Type B pancreatic cell (in vitro differentiated cells): ENCODE measurements at places on chromosomes 13 and 19.

DNA sequence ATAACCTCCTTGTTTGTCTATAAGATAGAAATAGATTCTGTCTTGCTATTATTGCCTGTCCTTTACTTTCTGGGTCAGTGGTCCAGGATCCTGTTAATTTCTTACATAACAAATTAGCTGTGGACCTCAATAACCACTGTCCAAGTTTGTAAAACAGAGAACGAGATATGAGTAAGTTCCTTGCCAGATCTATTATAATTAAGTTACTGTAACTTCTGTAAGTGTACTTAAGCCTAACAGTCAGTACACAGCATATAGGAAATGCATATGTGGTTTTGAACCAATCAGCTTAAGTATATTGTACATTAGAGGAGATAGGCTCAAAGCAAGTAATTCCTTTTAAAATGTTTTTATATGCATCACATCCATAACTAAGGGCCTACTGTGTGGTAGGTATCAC, 34.9 kb downstream of the HTR2A start:
- no peak for DNase-seq

DNA sequence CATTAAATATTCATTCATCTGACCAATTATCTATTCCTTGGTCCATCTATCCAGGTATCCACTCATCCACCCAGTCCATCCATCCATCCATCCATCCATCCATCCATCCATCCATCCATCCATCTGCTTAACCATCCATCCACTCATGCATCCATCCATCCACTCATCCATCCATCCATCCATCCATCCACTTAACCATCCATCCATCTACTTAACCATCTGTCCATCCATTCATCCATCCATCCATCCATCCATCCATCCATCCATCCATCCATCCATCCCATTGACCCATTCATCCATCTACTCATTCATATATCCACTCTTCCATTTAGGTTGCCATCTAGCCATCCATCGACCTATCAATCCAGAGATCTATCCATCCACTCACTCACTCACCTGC, 11.4 kb downstream of the MYBPC2 start:
- DNase-seq, result no peak

GRCh38 chr13:80462037-80462436, 121.1 kb upstream of the SPRY2 start:
- DNase-seq, result no peak

DNA sequence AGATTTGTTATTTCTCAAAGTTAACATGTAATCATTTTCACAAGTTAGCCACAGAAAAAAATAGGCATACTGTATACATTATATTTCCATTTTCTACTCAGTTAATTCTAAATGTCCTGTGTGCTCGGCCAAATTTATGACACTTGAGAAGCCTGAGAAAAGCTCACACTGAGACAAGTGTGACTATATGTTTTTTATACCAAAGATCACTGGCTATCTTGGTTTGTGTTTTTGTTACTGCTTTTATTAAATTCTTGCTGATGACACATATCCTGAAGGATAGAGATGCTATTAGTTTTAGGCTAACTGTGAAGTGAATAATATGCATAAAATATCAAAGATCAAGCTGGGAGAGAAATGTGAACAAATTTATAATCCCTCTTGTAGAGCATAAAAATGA, 49.3 kb upstream of the IL17D start:
- no peak for DNase-seq

DNA sequence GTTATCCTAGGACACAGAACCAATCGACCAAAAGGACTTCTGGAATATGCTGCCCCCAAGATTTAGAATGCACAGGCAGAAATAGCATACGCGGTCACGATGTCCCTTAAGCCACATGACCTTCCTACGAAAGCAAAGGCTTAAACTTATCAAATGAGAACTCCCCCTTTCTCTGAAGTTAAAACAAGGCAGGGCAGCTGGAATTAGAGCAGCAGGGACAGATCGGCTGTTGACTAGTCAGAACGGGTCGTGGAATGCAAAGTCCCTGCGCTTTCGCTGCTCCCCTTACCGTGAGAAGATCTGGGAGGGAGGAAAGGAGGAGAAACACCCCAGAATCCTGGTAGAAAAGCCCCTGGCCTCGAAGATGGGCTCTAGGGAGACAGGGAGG, 799 bp upstream of the USPL1 start:
- DNase-seq, result no peak

DNA sequence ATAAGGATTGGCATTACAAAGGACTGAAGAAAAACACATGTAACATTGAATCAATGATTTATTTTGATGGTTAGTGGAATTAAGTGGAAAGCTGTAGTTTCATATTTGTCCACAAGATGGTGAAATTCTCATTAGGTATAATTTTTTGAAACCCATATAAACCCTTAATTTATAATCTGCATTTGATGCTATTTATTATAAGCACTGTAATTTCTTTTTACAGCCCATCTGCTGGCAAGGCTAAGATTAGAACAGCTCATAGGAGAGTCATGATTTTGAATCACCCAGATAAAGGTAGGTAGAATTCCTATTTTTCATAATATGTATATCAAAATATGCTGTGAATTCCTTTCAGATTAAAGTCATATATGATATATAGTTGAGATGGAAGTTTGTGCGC, 62.2 kb downstream of the DNAJC15 start:
- no peak for DNase-seq

- no peak for DNase-seq
These were observed 839 bp downstream of the COG6 start for GRCh38 chr13:39656325-39656677.

- DNase-seq, result no peak
These were observed 27.0 kb upstream of the OXGR1 start for GRCh38 chr13:97021241-97021640.

DNA sequence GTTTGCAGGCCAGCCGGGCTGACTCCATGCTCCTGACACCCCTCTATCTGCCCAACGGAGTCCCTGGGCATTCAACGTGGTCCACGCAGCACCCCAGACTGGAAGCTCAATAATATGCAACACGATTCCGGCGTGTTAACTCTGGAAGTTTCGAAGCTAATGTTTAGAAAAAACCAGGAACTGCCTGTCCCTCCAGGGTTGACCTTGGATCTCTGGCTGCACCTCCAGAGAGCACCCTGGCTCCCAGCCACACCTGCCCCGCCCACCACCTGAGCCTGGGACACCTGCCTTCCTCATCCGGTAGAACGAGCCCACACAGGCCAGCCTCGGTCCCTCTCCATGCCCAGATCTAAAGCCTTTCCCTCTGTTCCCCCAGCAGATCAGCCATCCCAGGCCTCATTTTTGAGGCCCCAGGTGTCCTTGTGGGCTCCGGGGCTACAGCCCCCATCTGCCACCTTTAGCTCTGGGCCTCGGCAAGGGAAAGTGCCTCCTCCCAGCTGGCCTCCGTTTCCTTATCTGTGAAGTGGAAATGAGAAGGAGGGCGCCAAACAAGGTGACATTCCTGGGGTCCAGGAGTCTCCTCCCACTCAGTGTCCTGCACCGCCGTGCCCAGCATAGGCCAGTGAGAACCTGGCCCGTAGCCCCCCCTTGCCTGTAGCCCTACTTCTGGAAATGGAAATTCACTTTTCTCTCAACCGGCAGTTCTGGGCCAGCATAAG, 38.7 kb downstream of the KLF2 start:
- DNase-seq, result no peak

DNA sequence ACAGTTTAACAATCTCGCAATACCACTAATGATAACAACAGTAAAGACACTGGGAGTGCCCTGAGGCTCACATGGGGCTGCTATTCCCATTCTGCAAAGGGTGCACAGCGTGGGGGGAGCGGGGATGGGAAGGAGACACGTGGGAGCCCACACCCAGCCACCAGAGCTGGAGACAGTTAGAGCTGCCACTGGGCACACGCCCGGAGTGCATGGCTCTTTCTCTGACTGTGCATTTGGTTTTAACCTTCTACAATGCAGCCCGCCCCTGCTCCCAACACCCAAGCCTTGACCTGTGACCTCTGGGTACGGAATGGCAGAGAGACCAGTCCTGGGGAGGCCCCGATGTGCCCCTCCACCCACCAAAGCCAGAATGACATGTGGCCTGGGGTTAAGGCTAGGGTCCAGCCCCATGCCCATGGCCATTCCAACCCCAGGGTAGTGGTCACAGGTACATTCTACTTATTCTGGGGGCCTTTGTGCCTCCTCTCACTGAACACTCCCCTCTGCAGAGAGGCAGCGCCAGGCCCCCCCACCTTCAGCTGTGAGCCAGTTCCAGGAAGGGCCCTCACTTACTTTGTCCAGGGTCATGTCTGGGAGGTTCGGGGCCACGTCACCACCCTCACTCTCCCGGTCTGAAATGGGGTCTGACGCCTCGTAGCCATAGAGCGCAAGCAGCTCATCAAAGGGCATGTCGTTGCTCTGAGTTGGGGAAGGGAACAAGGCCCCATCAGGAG, 17.1 kb downstream of the MIER2 start:
- DNase-seq, result no peak

DNA sequence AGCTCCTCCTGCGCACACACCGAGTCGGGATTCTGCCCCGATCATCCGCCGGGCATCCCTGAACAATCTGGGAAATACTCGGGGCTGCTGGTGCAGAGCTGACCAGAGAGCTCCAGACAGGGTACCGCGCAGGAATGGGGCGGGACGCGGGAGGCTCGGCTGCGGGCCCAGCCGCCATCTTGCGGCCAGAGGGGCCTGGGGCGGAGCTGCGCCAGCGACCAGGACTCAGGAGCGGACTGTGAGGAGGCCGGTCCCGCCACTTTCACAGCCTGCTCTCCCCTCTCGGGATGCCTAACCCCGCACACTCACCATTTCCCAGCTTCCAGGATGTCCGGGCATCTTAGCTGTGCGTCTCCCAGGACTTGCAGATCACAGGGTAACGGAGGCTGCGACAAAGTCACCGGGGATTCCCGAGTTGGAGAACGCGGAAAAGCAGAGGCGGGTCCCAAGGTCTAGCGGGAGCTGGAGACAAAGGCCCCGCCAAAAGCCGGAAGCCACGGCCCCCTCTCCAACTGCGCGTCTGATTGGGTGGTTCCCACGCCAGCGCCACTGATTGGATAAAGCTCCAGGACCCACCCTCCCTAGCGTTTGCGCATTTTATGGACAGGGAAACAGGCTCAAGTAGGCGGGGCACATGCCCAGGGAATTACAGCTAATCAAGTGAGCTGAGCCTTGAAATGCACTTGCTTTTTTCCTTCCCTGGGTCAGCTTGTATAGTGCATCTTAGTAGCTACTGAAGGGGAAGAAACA, 15.8 kb upstream of the ZNF43 start:
- peak; percentile 96 for DNase-seq

DNA sequence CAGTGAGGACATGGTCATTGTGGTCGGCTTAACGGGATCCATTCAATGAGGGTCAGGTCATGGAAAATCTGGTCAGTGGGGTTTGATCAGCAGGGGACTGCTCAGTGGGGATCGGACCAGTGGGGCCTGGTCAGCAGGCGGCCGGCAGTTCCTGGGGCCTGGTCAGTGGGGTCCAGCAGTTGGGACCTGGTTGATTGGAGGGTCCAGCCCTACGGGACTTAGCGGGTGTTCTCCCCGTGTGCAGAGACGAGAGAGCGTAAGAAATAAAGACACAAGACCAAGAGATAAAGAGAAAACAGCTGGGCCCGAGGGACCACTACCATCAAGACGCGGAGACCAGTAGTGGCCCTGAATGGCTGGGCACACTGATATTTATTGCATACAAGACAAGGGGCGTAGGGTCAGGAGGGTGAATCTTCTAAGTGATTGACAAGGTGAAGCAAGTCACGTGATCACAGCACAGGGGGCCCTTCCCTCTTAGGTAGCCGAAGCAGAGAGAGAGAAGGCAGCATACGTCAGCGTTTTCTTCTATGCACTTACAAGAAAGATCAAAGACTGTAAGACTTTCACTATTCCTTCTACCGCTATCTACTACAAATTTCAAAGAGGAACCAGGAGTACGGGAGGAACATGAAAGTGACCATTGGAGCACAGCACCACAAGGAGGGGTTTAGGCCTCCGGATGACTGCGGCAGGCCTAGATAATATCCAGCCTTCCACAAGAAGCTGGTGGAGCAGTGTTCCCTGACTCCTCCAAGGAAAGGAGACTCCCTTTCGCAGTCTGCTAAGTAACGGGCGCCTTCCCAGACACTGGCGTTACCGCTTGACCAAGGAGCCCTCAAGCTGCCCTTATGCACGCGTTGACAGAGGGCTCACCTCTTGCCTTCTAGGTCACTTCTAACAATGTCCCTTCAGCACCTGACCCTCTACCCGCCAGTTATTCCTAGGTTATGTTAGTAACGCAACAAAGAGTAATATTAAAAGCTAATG, 62.1 kb upstream of the TPM4 start:
- DNase-seq, result no peak

GRCh38 chr13:47426126-47426849, 529.4 kb upstream of the HTR2A start:
- DNase-seq, result no peak

DNA sequence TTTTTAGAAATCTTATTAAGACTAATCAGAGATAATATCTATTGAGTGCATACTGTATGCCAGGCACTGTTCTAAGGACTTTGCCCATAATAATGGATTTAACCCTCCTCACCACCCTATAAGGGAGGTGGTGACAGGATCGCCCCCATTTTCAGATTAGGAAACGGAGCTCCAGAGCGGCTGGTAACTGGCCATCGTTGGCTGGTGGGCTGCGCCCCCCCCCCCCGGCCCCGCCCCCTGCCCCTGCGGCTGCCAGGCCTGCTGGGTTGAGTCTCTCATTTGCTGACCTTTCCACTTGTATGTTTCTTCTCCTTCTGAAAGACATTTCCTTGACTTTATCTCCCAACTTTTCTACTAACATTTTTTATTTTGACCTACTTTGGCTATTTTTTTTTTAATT, 8.5 kb downstream of the ARHGEF7 start:
- no peak for DNase-seq

DNA sequence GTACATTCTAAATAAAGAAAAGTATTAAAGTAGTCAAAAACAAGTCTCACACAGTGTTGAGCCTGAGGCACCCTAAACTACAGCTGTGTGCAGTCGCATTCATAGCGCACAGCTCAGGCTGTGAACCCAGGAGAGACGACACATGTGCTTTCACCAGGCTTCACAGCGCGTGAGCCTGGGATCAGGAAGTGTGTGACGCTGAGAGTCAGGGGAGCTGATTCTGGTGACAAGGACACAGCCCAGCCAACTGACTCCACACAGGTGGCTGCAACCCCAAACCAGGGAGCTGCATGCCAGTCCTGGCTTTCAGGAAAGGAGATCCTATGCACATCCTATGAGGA, 41.6 kb downstream of the COL4A1 start:
- DNase-seq, result no peak

- peak; percentile 85 for DNase-seq
These were observed 9.3 kb downstream of the HOOK2 start for GRCh38 chr19:12766051-12766521.

- no peak for DNase-seq
These were observed 384.4 kb downstream of the FGF9 start for GRCh38 chr13:22055259-22055658.

DNA sequence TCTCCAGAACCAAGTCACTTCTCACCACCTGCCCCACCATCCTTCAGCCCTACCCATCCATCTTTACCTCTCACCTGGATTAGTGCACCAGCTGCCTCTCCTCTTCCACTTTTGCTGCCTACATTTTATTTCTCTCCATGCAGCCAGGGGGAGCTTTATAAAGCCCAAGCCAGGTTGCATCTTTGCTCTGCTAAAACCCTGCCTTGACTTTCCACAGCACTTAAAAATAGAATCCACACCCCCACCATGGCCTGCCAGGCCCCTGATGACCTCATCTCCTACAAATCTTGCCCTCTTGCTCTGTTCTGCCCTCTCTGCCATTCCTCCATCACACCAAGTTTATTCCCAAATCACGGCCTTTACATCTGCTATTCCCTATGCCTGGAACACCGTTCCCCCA, 1.8 kb downstream of the HOOK2 start:
- no peak for DNase-seq
